Erythroblast (primary cell): ENCODE measurements at places on chromosomes 1 and 21.

DNA sequence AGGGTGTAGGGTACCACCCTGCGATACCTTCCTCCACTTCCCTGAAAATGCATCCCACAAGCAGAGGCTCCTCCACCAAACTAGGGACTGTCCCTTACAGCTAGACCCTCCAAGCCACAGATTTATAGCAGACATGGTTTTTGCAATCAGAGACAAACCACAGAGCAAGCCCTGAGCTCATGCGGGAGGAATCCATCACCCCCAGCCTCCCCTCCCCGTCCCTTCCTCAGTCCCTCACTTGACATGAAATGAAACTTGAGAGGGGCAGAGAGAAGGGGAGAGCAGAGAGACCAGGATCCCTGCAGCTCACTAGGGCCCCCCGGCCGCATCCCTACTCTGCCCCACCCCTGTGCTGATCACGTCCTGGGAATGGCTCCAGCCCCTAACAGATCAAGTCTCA, 94.9 kb downstream of the MRPL37 start:
- no peak for DNase-seq

DNA sequence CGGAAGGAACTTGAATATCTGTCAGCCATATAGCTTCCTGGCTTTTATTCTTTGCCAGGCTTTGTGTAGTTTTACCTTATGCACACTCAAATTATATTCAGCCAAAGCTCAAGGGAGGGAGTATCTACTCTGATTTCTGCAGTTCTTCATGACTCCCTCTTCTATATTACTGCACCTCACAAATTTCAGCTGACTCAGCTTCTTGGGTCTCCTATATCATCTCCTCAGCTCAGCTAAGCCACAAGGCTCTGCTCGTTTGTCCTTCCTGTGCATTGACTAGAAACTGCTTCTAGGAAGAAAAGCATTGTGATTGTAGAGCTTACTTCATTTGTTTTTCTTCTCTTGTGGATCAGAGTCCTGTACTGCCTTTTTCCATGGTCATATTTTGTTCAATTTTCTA, 37.4 kb downstream of the BTBD8 start:
- no peak for DNase-seq

GRCh38 chr21:36347962-36348328, 27.9 kb downstream of the MORC3 start:
- no peak for DNase-seq

- DNase-seq, result no peak
These were observed 4.1 kb downstream of the MYBPH start for GRCh38 chr1:203171341-203172183.

GRCh38 chr1:229159668-229160544, 111.0 kb upstream of the RAB4A start:
- no peak for DNase-seq

DNA sequence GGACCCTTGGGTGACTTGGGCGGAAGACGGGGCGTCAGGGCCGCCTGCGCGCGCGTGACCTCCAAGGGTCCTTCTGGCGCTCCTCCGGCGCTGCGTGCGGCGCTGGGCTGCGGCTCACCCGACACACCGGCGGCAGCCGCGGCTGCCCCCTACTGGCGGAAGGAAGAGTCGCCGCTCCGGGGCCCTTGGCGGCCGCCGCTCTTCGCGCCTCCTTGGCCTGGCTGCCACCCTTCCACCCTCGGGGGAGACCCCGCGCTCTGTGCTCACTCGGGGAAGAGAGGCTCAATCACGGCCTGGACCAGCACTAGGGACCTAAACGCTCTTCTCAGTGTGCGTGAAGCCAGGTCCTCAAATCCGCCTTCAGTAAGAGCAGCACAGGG, 89.7 kb downstream of the DMRTA2 start:
- DNase-seq, result peak; percentile 71

DNA sequence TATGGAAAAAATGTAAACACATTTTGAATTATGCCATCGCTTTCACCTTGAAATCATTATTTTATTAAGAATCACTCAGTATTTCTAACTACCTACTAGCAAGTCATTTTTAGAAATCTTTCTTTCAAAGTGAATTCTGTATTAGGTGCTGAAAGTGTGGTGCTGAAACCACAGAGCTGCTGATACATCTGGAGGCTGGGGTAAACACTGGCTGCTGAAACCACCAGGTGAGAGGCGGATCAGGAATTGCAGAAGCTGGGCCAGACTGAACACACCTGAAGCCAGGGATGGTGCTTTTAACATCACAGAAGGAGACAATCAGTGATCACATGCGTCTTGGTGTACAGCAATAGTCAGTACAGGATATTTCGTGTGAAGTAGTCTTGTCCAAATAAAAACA, 42.2 kb upstream of the KCNE1 start:
- no peak for DNase-seq
